Thyroid gland (tissue), 4 donors: ENCODE measurements at places on chromosomes 5 and 9. TPM values are rescaled to one million over a fixed set of nuclear protein-coding genes. Genes with fewer than 3 reads are reported as not detected.

HBEGF gene
- total RNA-seq: 5.8 TPM

AQP7 gene
- total RNA-seq: 1.9 TPM

SPAG8 gene
- total RNA-seq: 7.1 TPM

PCDHA8 gene
- 0.27 TPM for total RNA-seq

LOX gene
- 11.8 TPM for total RNA-seq

LTC4S gene
- total RNA-seq: 6.4 TPM

MSX2 gene
- 0.29 TPM for total RNA-seq

CDC20B gene
- total RNA-seq: not detected

EIF4E1B gene
- total RNA-seq: not detected

PHYKPL gene
- total RNA-seq: 90.9 TPM

GPR150 gene
- 0.42 TPM for total RNA-seq

TLX3 gene
- total RNA-seq: not detected
